Lung (tissue), 17 donors: ENCODE measurements at places on chromosomes 4 and X. TPM values are rescaled to one million over a fixed set of nuclear protein-coding genes. Genes with fewer than 3 reads are reported as not detected.
A peak's percentile ranks its signal among the peaks of the same experiment; 100 is the strongest.

GRCh38 chr4:25783126-25783525 is 79.7 kb downstream of the SEL1L3 start:
- no peak overlapping the region for H3K27ac ChIP-seq
- H3K36me3 ChIP-seq = no peaks in the 10 kb centered on the region
- H3K27me3 ChIP-seq = no peaks in the 10 kb centered on the region
- H3K4me1 ChIP-seq = no peaks in the 10 kb centered on the region
- no peak overlapping the region for H3K4me3 ChIP-seq
- DNase-seq = no peak

DNA sequence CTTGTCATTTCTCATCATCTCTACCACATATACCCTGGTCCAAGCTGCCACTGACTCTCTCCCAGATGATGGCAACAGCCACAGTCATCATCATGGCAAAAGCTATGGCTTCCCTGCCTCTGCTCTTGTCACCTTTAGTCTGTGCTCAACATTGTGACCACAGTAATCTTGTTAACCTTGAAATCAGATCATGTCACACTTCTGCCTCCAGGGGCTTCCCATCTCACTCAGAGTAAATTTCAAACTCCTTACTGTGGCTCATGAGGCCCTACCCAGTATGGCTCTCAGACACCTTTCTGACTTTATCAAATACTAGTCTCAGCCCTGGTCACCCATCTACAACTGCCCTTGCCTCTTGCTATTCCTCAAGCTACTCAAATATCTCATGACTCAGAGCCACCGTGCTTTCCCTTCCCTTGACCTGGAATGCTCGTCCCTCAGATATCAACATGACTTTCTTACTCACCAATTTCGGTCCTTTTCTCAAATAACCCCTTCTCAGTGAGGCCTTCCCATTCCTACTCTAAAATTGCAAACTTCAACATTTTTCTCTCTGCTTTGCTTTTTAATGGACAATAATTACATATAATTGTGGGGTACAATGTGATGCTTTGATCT is 41.1 kb upstream of the STIM2 start:
- no peaks in the 10 kb centered on the region for H3K27me3 ChIP-seq
- no peaks in the 10 kb centered on the region for H3K36me3 ChIP-seq
- no peak overlapping the region for H3K4me3 ChIP-seq
- DNase-seq = no peak

DNA sequence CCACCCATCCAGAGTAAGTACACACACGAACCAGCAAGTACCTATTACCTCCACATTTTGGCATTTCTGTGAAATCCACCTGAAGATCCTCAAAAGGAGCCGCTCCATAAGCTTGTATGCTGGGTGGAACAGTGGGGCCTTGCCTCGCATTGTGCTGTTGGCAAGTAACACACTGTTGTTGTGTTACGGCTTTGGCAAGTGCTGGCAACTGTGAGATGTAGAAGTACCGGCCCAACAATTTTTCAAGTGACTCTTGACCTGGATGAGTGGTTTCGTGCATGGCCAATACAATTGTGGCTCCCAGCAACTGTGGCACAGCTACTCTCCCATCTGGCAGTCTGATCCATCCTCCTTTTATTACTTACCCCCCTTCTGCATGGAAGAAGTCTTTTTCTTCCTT is 128.7 kb downstream of the CCNB3 start:
- DNase-seq = no peak
- H3K4me3 ChIP-seq = no peak overlapping the region
- H3K27me3 ChIP-seq = no peaks in the 10 kb centered on the region
- no peaks in the 10 kb centered on the region for H3K4me1 ChIP-seq

- H3K27me3 ChIP-seq = no peaks in the 10 kb centered on the region
- no peak overlapping the region for H3K27ac ChIP-seq
- H3K36me3 ChIP-seq = no peaks in the 10 kb centered on the region
Measured at GRCh38 chrX:69565247-69565815, 50.6 kb upstream of the EDA start.

NEIL3 gene
- 2.0 TPM for total RNA-seq

GPR50 gene
- total RNA-seq = not detected

GRCh38 chrX:135477576-135477975 is 42.9 kb upstream of the INTS6L start:
- no peaks in the 10 kb centered on the region for H3K27me3 ChIP-seq
- no peaks in the 10 kb centered on the region for H3K4me1 ChIP-seq
- H3K36me3 ChIP-seq = no peaks in the 10 kb centered on the region
- DNase-seq = peak; percentile 83
- H3K27ac ChIP-seq = no peak overlapping the region

GRCh38 chrX:9865804-9866472 is 79.7 kb downstream of the SHROOM2 start:
- no peaks in the 10 kb centered on the region for H3K27me3 ChIP-seq
- H3K27ac ChIP-seq = peak overlapping the region; percentile 11
- peaks cover 12% of the 10 kb centered on the region for H3K4me1 ChIP-seq
- no peak overlapping the region for H3K4me3 ChIP-seq
- DNase-seq = no peak

ZMAT1 gene
- total RNA-seq = 11.3 TPM

- DNase-seq = no peak
- peaks cover 4% of the 10 kb centered on the region for H3K4me1 ChIP-seq
- no peaks in the 10 kb centered on the region for H3K36me3 ChIP-seq
Measured at GRCh38 chrX:52995987-52996331, 37.6 kb upstream of the FAM156A start.

GRCh38 chr4:10106421-10107039 is 10.1 kb downstream of the WDR1 start:
- peak overlapping the region; percentile 76 for H3K27ac ChIP-seq
- H3K36me3 ChIP-seq = peaks cover 18% of the 10 kb centered on the region
- peaks cover 56% of the 10 kb centered on the region for H3K4me1 ChIP-seq
- no peak overlapping the region for H3K4me3 ChIP-seq
- DNase-seq = peak; percentile 35

GRCh38 chr4:52037689-52038102 is 403 bp downstream of the SGCB start:
- H3K4me1 ChIP-seq = peaks cover 16% of the 10 kb centered on the region
- H3K27ac ChIP-seq = peak overlapping the region; percentile 84
- H3K27me3 ChIP-seq = peaks cover 3% of the 10 kb centered on the region
- no peaks in the 10 kb centered on the region for H3K36me3 ChIP-seq
- H3K4me3 ChIP-seq = peak overlapping the region; percentile 95
- peak; percentile 74 for DNase-seq
